ENCODE measurements at places on chromosomes 6 and 20.
A peak's percentile ranks its signal among the peaks of the same experiment; 100 is the strongest.

DNA sequence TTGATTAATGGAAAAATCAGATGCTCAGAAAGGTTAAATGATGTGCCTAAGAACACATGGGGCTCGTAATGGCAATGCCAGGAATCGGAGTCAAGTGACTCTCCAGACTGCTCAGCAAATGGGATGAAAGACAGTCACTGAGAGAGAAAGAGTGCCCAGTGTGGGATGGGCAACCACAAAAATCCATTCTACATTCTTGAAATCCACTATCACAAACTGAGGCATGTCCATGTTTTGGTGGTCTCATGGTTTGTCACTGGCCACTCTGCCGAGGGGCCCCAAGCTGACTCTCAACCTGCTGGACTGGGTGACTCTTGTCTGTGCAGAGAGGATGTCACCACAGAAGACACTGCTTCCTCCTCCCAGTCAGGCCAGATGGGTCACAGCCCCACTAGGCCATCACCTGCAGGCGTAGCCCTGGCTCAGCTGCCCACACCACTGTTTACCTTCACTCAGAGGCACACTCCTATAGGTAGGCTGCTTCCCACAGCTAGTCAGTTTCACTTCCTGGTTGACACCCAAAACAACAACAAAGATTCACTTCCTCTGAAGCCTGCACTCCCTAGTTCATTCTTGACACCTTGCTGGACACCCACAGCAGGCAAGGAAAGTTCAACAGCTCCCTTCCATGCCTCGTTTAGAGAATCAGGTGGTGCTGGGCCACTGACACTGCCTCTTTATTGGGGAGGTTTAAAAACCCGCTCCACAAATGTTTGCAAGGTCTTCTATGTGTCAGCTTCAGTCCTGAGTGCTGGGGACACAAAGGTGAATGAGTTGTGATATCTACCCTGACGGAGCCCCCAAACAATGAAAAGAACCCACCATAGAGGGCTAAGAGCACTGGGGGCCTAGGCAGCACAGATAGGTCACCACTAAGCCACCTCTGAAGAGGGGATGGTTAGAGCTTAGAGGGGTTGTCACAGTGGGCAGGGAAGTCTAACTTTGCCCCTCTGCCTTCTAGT is 21.7 kb downstream of the MAP1LC3A start:
- peak; percentile 41 for DNase-seq

DNA sequence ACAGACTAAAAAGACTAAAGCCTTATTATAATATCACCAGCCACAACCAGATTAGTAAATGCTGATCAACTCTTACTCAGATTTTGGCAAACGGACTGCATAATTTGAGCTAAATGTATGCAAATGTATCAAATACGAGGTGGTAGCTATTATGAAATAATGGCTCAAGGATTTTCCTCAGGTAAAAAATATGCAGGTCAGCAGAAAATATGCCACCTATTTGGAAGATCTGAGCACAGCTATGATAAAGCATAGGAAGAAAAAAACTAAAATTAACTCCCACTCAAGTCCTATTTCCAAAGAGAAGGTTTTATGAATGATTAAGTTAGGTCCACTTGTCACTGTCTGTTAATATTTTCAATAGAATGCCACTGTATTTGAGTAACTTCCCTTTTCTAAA is 22.4 kb downstream of the SYCP2 start:
- DNase-seq: no peak

DNA sequence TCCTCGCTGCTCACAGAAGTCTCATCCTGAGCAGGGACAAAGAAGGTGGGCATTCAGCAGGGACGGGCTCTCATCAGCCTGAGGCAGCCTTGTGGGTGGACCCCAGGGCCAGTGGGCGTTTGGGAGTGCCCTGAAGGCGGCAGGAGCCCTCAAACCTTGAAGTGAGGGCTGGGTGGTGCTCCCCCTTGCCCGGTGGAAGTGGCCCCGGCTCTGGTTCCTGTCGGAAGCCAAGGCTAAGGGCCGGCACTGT is 110.5 kb downstream of the NOL4L start:
- DNase-seq: no peak

GRCh38 chr20:29497261-29497671 is 1760.2 kb upstream of the DEFB115 start:
- peak; percentile 92 for DNase-seq

DNA sequence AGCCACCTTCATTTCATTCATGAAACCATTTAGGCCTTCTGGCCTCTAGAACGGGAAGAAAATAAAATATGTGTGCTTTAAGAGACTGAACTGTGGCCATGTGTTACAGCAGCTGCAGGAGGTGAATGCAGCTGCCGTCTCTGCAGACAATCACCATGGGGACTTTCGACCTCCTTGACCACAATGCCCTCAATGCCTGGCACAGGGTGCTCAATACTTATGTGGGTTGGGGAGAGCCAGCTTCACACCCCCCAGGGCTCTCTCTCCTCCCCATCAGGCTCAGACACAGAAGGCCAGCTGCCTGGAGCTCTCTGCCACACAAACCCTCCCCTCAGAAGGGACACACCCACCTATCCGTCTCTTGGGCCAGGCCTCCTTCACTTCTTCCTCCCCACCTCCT is 43.5 kb downstream of the ANKRD60 start:
- no peak for DNase-seq

DNA sequence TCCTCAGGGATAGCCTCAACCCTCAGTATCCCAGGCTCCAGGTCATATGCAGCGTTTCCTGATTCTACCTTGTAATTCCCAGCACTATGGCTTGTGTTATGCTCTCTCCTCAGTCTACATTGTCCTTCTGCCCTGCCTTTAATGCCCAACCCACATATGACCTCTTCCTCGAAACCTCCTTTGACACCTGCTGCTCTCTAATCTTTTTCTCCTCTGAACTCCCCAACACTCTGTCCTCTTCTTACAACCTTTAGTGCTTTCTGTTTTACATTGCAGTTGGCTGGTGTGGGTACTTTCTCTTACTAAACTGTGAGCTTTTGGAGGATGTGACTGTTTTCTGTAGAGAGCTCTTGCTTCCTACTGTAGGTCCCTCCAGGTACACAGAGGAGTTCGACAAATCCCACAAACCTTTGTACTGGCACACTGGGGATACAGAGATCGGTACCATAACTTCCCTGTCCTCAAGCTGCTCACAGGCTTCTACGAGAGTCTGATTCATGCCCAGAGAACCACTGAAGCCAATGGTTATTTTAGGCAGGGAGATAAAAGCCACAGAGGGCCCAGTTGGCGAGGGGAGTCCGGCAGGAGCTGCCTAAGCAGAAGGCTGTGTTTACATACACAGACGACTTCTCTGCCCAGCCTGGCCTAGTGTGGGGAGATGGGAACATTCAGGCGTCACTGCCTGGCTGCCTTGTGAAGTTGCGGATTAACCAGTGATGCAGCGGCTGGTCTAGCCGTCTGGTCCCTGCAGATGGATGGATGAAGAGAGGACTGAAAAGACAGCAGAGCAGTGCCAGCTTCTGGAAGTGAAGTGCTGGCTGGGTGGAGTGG is 8.4 kb upstream of the EPB41L1 start:
- DNase-seq: no peak

DNA sequence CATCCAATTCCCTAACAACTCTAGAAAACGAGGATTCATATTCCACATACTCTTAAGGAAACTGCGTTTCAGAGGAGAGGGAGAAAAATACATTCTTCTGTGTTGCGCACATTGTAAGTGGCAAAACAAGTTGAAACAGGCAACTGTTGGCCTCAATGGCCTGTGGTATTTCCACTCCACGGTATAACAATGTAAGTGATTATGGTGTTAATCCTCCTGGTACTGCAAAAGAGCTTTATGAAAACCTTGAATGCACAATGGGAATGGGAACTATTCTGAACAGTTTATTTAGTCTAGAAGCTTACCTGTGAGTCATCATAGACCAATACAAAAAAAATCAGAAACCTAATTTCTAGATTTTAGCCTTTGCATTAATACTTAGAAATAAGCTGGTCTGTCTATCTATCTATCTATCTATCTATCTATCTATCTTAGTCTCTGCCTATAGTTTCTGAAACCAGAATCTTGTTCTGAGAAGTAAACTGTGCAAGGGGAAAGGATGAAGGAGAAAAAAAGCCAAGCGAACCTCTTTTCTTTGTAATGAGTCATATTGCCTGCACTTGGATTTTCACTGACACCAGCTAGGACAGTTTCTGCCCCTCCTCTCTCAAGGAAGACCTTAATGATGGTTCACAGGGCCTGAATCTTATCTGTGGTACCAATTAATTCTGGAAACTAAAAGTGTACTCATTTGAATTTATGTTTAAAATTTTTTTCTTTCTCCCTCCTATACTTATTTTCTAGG is 101.5 kb downstream of the RNF144B start:
- no peak for DNase-seq

- no peak for DNase-seq
Observed at GRCh38 chr20:63661959-63662812, 4.1 kb downstream of the RTEL1 start.

GRCh38 chr6:167937948-167938911 is 59.2 kb upstream of the KIF25 start:
- DNase-seq: no peak

- DNase-seq: no peak
Observed at GRCh38 chr6:64732888-64733287, 974.1 kb downstream of the EYS start.

DNA sequence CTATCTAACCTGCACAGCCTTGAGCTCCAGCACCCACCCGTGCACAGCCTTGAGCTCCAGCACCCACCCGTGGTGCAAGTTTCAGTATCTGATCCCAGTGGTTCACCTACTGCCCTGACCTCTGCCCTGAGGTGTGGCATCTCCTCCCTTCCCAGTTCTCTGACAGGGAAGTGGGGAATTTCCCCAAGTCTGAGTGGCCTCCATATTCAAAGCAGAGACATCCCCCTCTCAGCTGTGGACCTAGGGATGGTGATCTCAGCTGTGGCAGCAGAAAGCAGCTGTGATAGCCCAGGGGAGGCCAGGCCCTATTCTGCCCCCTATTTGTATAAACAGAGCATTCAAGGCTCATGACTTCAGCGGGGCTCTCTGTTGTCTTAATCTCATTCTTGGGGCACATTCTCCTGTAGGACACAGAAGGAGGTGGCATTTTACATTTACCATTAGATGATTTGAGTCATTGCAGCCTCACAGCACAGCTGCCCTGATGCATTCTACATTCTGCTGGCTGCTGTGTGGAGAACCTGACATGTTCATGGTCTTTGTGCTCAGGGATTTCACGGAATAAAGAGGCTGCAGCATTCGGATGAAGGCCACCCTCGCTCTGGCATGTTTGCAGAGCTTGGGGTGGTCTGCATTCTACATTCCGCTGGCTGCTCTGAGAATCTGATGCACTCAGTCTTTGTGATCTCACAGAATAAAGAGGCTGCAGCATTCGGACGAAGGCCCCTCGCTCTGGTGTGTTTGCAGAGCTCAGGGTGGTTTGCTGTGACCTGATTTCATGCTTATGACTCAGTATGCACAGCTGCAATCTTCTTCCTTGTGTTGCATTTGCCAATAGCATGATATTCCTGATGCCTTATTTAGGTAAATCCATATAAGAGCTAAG is 16.9 kb downstream of the GPR31 start:
- DNase-seq: no peak

DNA sequence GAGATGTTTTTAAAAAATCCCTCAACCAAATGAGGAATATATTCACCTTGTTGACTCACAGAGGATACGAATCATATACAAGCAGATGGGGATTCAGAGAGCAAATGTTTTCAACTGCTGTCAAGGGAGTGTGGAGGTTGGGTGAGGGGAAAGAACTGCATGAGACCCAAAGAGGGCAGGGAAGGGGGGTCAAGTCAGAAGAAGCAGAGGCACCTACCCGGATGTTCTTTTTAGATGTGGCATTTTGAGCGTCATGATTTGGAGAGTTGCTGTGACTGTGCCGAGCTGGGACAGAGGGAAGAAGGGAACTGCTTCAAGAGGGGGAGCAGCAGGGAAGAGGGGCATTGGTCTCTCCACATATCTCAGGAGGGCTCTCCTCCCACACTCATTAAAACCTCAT is 191.3 kb upstream of the PROKR2 start:
- no peak for DNase-seq

DNA sequence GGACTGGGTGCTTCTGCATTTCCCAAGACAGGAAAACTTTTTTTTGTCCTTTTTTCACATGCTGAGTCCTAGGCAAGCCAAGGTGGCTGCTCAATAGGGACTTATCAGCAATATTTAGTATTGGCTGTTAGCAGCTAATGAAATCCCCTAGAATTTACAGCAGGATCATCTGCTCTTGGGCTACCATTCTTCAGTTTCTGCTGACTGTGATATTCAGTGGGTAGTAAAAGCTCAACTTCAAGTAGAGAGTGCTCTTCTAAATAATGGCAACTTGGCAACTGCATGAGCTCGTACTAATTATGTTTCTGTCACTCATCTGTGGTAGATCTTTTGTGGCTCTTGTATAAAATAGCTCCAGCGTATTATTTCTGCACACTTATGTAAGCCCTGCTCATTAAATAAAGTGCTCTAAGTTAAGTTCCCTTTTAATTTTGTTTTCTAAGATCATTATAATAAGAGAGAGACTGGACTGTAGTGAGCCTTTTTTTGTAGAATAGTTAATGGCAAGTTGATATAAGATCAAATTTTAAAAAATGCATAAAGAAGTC is 110.3 kb downstream of the SLC35F1 start:
- no peak for DNase-seq

DNA sequence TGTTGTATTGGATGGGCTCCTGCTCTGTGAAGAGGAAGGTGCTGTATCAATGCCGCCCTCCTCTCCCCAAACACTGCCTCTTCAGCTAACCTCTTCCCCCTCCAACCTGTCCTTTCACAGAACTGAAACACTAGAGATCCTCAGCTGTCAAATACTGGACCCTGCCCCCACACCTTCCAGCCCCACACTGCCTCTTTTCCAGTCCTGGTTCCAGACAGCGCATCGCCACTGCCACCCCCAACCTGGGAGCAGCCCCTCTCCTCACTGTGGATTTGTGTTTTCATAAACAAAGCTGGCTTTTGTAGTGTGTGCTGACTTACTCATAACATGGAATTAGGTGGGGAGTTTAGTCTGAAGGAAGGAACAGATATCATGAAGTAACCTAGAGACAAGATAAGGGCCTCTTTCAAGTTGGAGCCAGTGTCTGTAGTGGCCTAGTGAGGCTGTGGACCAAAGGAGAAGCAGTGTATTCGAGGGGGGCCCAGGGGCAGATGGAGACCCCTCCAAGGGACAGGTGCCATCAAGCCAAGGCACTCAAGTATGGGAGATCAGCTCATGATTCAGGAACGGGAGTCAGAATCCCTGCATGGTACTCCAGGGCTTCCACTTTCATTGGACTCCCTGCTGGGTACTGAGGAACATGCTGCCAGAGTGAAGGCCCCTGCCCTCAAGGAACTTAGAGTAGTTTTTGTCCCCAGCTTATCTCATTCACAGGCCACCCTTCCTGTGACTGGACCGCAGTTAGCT is 2.1 kb downstream of the SCUBE3 start:
- DNase-seq: no peak

GRCh38 chr6:54056105-54056504 is 55.1 kb upstream of the MLIP start:
- DNase-seq: no peak

- DNase-seq: no peak
Observed at GRCh38 chr6:33610779-33611732, 10.1 kb upstream of the ITPR3 start.

DNA sequence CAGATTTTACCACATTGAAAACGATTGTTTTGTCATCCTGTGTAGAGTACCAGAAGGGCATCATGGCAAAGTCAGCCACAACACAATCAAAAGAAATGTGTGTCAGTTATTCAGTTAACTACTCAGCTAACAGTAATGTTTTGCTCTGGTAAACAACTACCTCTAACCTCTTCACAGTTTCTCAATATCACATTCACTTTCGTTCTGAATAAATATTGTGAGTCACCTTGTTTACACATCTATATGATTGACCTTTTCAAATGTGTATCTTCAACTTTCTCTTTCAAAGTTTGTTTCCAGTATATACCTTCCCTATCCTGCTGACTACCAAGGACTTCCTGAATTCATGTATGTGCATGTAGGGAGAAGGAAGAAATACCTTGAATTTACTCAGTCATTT is 216.6 kb upstream of the UFL1 start:
- peak; percentile 9 for DNase-seq

All from NCI-H510A treated with DMSO at 0.1 percent for 48 hours (cell line).